ENCODE measurements at places on chromosomes 12 and 14. TPM values are rescaled to one million over a fixed set of nuclear protein-coding genes. Genes with fewer than 3 reads are reported as not detected.

The LRP1 gene
- 35.8 TPM for polyA plus RNA-seq

- no peak for DNase-seq
Measured at GRCh38 chr14:54533100-54533499, 23.4 kb downstream of the CGRRF1 start.

DNA sequence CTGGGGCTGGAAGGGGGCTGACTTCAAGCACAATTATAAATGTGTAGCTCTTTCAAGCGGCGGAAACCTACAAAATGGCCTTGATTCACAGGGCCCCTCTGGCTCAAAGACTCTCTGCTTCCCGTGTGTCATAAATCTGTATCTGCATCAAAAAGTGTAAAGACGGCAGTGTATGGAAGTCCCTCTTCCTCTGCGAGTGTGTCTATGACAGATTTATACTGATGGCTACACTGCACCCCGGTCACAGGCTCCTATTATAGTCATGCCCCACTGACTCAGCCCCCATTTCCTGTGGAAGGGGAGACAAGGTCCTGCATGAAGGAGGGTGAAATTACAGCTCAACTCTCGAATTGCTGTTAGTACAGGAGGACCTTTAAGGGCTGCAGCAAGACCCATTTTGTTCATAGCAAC lies 68.6 kb downstream of the HMGA2 start:
- no peak for DNase-seq

DNA sequence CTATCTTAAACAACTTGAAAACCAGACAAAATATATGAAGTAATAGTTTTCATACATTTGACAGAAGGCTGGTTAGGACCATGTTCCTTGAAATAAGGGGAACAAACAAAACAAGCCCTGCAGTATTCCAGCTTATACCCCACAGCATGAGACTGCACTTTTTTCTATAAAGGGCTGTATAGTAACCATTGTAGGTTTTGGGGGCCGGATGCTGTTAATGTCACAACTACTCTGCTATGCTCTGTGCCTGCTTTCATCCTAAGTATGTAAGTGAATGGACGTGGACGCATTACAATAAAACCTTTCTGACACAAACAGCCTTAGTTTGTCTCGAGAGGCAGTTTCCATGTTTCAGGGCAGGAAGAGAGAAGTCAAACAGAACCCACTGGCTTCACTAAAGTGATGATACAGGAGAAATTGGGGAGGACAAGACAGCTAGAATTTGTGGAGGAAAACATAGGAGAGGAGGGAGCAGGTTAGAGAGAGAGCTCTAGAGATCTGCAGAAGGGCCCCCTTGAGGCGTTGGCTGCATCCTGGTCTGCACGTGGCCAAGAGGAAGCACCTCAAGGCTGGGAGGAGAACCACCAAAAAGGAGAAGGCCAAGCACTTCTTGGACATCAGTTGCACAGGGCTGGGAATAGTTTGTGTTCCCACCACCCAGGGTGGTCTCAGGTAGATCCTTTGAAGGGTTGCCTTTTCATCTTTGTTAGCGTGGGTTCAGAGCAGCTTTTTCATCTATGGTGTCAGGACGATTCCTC lies 63.7 kb downstream of the TRAF3 start:
- no peak for DNase-seq

DNA sequence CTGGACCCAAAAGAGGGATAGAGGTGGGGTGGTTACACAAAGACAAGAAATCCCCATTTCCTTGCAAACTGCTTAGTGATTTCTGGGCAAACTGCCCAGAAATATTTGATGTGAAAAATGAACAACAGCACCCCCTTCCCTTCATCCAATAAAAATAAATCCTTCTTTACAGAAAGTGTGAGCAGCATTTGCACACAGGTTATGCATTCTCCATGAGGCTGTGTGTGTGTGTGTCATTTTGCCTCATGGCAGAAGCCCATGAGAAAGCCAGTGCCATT lies 17.2 kb upstream of the NRXN3 start:
- no peak for DNase-seq

Measured in small intestine (tissue), 16 donors.